ENCODE measurements at places on chromosomes 6 and 20. TPM values are rescaled to one million over a fixed set of nuclear protein-coding genes. Genes with fewer than 3 reads are reported as not detected.

FAM184A gene
- 0.07 TPM for total RNA-seq

BRD2 gene
- total RNA-seq: 134 TPM

BACH2 gene
- total RNA-seq: 0.68 TPM

BMP6 gene
- total RNA-seq: 0.21 TPM

GGT7 gene
- 1.4 TPM for total RNA-seq

WFDC8 gene
- not detected for total RNA-seq

ACTL10 gene
- 1.7 TPM for total RNA-seq

Data from nasal cavity respiratory epithelium epithelial cell of viscerocranial mucosa (primary cell).